ENCODE measurements at places on chromosomes 4 and X.
A peak's percentile ranks its signal among the peaks of the same experiment; 100 is the strongest.

DNA sequence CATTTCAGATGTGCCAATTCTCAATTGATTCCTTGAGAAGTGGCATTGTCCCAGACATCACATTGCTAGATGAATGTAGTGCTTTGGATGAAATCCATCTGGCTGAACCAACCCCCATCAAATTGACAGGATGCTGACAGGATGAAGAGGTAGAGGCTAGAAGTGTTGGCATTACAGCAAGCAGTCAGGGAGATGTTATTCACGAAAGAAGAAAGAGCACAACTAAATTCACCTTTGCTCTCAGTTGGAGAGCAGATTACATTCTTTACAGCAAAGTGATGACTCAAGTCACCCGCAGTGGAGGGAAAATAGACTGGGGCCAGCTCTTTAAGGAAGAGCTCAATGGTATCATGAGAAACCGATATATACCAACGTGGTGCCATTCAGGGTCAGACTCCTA is 259.6 kb downstream of the C4orf33 start:
- DNase-seq, result no peak

GRCh38 chr4:150694438-150694837 is 112.5 kb downstream of the MAB21L2 start:
- DNase-seq, result no peak

DNA sequence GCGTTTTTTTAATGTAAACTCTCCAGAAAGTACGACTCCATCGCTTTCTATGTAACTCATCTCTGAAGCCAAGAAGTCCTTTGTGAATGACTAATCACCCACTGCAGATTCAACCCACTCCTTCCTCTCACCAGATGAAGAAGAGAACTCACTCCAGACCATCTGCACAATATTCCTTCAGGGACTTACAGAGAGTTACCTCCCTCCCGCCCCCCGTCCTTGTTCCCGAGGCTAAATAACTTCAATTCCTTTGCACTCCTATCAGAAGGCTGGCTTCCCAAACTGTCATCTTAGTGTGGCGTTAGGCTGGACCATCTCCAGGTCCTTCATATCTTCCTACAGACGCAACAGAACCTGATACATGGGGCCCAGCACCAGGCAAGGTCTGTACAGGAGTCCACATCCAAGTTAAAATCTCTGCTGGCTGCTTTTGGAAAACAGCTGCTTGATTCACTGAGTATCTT is 82.4 kb downstream of the AFAP1 start:
- peak; percentile 73 for DNase-seq

DNA sequence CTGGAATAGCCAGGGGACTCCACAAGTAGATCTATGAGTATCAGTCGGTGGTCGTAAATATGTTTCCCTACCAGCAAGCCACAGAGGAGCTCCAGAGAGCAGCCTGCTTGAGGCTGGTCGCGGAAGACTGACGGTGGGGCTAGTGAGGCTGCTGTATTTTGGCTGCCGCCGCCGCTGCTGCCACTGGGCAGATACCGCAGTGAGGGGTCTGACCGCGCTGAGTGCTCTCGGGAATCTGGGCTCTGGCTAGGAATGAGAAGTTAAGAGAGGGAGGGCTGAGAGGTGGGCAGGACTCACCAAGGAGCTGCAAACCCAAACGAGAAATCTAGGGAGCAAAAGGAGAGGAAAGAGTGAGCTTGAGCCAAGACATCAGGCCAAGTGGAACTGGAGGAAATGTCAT is at the start of gene EXOC1L:
Gene EXOC1L, plus strand, starts transcription at position 157 of the 400 bp plus-strand sequence. Its CDS starts 237 bp downstream, at position 394.
- DNase-seq, result no peak

DNA sequence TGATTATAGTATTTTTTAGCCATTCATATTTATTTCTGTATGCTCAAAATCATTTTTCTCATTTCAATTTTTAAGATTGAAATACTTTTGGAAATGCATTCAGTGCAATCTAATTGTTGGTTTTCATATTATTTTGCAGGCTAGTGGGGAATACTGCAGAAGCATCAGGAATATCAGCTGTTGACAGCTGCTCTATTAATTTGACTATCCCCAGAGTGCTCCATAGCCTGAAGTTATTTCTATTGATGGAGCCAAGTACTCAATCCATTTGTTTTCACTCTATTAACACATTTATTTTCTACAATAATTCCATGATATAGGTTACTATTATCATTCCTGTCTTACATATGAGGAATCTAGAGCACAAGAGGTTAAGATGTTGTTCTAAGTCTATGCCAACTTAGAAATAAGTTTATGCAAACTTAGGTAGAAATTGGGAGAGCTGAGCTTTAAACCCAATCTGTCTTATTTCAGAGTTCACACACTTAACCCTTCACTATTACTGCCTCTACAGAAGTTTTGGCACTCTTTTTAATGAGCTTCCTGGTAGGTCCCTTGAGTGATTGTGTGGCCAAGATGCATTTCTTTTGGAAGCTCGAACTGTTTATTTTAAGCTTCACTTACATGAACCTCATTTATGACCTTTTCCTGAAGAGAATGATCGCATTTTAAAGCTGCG is 65.6 kb upstream of the PCDH18 start:
- no peak for DNase-seq

DNA sequence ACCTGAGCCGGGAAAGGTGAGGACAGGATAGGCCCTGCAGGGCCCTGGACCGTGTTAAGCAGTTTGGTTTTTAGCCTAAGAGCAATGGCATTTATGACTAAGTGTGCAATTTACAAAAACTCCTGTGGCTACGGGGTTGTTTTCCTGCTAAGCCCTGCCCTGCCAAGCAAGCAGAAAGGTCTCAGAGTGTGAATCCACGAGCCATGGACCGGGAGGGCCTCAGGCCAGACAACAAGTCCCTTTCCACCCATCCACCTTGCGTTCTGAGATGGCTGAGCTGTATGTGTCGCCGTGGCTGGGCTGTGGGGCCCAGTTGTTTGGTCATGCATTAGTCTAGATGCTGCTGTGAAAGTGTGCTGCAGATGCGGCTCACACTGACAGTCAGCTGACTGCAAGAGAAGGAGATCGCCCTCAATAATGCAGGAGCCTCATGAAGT is 33.9 kb upstream of the AFAP1 start:
- DNase-seq, result no peak

DNA sequence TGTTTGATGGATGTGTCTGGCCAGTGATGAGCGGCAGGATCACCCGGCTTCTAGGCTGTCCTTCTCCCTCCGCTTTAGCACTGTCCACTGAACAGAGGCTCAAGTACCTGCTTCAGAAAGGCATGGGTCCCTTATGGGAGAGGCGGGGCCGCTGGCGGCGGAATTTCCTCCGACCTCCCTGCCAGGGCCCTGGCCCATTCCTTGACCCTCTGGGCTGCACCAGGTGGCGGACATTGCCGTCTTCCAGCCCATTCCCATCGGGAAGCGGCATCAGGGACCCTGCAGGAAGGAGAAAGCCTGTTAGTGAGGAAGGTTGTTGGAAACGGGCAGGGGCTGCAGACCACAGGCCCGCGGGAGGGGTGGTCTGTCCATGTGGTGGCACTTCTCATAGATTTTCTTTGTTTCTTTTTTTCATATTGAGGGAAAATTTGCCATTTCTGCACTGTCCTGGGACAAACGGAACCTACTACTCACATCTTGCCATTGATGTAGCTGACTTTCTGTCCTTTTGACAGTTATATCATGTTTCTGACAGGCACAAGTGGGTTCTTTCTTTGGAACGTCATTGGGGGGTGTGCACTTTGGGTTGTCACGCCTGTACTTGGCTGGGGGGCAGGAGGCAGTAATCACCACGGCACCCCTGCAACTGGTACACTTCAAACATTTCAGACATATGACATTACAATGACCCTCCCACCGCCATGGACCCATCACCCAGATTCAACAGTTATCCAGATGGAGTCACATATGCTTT is 6.1 kb downstream of the APLN start:
- no peak for DNase-seq

DNA sequence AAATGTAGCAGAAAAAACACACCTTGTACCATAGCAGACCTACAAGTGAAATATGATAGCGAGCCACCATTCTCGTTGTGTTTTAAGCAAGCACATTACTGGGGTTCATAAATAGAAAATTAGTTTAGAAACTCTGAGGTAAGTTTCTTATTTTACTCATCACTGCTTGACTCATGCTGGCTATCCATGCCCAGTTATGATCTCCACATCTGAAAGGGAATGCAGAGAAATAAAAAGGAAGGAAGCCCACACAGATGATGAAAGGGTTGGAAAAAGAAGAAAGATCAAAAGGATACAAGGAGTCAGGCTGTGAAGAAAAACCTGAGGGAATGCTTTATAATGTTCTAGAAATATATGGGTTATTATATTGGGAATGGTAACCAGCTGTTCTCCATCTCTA is 54.5 kb downstream of the CAMK2D start:
- no peak for DNase-seq

GRCh38 chr4:173171098-173171497 is 2.5 kb downstream of the GALNT7 start:
- DNase-seq, result no peak

- no peak for DNase-seq
Observed at GRCh38 chr4:54852054-54852453, 194.3 kb downstream of the KIT start.

GRCh38 chr4:1210241-1210841 is 38.0 kb upstream of the SPON2 start:
- DNase-seq, result no peak

DNA sequence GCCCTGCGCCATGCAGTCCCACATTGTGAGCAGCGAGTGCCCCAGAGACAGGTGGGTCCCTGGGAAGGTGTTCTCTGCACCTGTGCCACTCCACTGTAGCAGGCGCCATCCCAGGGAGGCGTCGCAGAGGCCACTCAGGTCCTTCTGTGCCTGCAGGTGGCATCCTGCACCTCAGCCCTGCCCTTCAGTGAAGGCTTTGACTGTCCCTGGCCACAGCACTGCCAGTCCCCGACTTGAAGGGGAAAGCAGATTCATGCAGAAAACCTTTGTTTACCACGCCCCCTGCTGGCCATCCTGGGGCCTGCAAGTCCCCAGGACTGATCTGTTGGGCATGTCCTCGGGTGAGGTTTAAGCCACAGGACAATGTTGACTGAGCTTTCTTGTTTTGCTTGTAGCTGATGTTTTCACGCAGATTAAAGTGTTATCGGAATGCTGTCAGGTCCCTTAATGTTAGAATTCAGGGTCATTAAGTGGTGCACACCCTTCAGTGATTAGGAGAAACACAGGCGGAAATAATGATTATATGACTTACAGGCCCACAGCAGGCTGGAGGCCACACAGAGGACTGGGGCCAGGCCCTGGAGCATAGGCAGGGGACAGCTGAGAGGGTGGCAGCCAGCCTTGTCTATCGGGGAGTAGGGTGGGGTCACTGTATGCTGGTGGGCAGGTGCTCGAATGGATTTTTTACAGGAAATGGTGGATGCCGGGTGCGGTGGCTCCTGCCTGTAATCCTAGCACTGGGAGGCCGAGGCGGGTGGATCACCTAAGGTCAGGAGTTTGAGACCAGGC is 5.0 kb downstream of the TACC3 start:
- peak; percentile 48 for DNase-seq

DNA sequence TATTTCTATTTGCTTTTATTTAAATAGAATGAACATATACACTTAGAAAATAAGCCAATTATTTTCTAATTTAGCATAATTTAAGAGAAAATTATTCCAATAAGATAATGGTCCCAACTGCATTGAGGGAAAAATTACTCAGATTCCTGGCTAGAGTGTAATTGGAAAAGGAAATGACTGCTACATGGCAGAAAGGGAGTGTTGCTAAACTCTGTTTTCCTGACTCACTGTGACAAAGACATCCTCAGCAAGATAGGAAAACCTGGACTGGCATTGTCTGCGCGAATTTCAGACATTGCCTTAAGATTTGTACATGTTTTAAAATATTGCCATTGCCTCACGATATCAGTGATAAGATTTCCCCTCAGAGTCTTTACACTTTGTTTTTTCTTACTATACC is 8.2 kb downstream of the TNIP3 start:
- DNase-seq, result peak; percentile 59

- DNase-seq, result peak; percentile 12
Observed at GRCh38 chr4:7328913-7329638, 105.7 kb downstream of the PSAPL1 start.

GRCh38 chr4:36414248-36414647 is 132.8 kb downstream of the DTHD1 start:
- DNase-seq, result no peak

- no peak for DNase-seq
Observed at GRCh38 chrX:110657073-110657472, 138.5 kb downstream of the CHRDL1 start.

DNA sequence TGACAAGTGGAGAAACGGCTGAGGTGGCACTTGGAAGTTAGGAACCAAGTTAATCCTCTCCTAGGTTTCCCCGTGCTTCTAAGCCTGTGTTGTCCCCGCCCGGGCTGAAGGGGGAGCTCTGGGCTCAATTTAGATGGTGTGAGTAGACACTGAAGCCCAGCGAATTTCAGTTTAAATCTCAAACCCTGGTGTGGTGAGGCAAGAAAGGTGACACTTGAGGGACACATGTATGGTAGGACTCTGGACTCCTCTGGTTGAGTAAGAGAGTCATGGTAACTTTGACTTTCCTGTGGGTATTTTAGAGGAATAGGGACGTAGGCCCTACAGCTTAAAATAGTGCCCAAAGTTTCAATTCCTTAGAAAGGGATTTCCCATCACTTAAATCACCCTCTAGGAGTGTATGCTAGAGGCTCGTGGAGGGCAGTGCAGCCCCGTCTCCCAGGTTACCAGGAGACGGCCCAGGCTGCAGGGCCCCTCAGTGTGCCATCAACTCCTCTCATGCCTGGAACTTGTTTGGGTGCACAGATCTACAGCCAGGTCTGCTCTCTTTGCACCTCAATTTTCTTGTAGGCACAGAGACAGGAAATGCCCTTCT is 24.0 kb downstream of the HAND2 start:
- no peak for DNase-seq

DNA sequence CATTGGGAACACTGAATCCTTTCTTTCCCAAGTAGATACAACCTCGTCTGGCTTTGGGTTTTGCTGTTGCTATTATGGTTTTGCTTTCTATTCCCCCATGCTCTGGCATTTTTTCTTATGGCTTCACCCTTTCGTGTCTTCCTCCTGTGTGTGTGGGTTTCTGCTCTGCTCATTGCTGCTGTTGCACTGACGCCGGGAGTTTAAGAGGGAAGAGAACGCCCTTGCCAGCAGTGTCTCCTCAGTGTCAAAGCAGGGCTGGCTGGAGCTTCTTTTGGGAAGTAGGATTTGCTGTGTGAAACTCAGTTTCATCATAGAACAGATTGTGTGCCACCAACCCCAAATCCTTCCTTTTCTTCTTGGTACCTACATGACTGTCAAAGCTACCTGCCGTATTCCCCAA is 63.7 kb downstream of the CLDN22 start:
- no peak for DNase-seq

GRCh38 chr4:142707401-142707800 is 138.7 kb downstream of the INPP4B start:
- DNase-seq, result no peak

DNA sequence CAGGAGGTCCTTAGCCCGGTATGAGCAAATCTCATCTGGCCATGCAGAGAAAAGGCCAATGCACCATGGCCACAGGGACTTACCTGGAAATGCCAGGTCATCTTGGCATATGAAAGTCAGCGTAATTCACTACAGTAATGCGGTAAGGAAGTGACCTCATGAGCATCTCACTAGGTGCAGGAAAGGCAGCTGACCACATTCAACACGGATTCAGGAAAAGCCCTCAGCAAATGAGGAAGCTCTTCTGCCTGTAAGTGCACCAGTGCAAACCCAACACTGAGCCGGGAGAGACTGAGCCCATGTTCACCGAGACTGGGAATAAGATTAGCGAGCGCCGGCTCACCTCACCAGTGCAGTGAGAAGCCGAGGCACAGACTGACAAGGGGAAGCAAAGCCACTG is 23.7 kb downstream of the LRPAP1 start:
- no peak for DNase-seq
